HL-60 (cell line): ENCODE measurements at places on chromosomes 6 and 20.

- DNase-seq, result no peak
These were observed 4.2 kb downstream of the CLIC5 start for GRCh38 chr6:46011188-46012085.

GRCh38 chr6:152478377-152479010 lies 158.7 kb downstream of the SYNE1 start:
- DNase-seq, result no peak

DNA sequence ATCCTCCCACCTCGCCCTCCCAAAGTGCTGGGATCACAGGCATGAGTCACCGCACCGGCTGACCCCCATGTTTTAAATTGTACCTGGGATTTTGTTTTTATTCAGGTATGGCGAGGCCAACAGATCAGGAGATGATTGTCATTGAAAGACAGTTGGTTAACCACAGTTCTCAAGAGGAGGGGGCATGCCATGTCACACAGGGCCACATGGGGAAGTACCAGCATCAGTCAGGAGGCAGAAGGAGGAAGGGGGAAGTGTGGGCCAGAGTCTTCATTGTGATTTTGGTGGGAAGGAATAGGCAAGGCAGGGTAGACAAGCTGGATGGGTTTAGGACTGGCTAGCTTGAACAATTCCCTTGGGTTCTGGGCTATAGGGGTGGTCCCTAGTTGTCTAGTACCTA lies 9.9 kb upstream of the MMP9 start:
- peak; percentile 88 for DNase-seq

- no peak for DNase-seq
These were observed 54.4 kb upstream of the PBOV1 start for GRCh38 chr6:138272533-138273315.

DNA sequence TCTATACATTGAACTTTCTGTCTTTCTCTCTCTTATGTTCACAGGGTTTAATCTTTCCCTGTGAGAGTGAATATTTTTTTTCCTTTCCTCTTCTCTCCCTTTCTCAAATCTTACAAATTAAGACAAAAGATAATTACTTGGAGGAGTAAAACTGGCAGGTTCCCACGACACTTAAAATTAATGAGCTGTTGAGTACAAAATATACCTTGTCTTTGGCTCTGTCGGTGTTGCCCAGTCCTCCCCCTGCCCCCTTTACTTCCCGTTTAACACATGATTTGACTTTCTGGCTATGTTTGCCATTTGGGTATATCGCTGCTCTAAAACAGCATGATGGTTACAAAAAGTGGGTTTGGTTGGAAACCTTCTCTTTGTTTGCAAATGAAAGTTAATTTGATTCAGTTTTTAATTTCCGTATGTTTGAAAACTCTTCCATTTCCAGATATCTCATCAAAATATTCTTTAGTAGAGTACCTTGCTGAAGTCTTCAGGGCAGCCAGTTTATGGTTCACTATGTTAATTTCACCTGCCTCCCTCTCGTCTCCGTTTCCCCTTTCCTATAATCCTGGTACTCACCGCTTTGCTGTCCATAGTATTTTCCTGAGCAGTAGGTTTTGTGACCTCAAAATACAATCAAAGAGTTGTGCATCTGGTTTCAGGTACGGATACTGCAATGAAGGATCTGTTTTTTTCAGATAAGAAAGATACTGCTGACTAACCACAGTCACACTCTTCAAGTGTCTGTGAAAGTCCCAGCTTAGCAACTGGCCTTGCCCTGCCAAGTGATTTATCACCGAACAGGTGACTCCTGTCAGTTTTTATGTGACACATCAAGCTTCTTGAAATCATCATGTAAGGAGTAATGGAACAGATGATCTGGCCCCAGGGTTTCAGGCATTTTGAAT lies 181.2 kb downstream of the DTNBP1 start:
- no peak for DNase-seq

DNA sequence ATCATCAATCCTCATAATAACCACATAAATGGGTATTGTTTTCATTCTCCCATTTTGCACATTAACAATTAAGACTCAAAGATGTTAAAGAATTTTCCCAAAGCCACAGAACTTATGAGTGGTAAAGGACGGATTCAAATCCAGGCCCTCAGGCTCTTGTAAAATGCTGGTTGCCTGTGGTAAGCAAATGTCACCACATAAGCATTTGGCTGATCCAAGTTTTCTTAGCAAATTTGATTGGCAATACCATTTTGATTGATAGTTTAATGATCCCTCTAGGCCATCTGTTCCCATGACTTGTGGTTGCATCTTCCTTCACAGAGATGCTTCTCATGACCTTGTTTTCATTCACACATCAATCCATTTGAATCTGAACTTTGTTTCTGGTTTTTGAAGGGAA lies 252.0 kb upstream of the RIN2 start:
- DNase-seq, result no peak
